ENCODE measurements at places on chromosomes 4 and X. TPM values are rescaled to one million over a fixed set of nuclear protein-coding genes. Genes with fewer than 3 reads are reported as not detected.
A peak's percentile ranks its signal among the peaks of the same experiment; 100 is the strongest.

GRCh38 chrX:15202454-15203177, 67.3 kb downstream of the ASB9 start:
- DNase-seq = no peak
- H3K27me3 ChIP-seq = no peaks in the 10 kb centered on the region
- no peaks in the 10 kb centered on the region for H3K36me3 ChIP-seq

- no peaks in the 10 kb centered on the region for H3K27me3 ChIP-seq
- H3K27ac ChIP-seq = no peak overlapping the region
- H3K4me3 ChIP-seq = no peak overlapping the region
Measured at GRCh38 chrX:53474707-53475106, 40.5 kb upstream of the HSD17B10 start.

GRCh38 chr4:36283912-36284465, 2.6 kb downstream of the DTHD1 start:
- no peaks in the 10 kb centered on the region for H3K27me3 ChIP-seq
- peak overlapping the region; percentile 59 for H3K4me3 ChIP-seq
- no peak for DNase-seq
- peak overlapping the region; percentile 98 for H3K27ac ChIP-seq
- H3K36me3 ChIP-seq = no peaks in the 10 kb centered on the region

GRCh38 chrX:38959736-38960135, 158.5 kb downstream of the MID1IP1 start:
- H3K27me3 ChIP-seq = no peaks in the 10 kb centered on the region
- DNase-seq = no peak
- no peaks in the 10 kb centered on the region for H3K36me3 ChIP-seq
- H3K27ac ChIP-seq = no peak overlapping the region
- no peaks in the 10 kb centered on the region for H3K4me1 ChIP-seq

GRCh38 chr4:24662542-24662941, 78.2 kb upstream of the DHX15 start:
- no peak overlapping the region for H3K27ac ChIP-seq
- no peak overlapping the region for H3K4me3 ChIP-seq
- H3K36me3 ChIP-seq = no peaks in the 10 kb centered on the region
- H3K4me1 ChIP-seq = peaks cover 8% of the 10 kb centered on the region

- no peak for DNase-seq
- no peak overlapping the region for H3K27ac ChIP-seq
- no peaks in the 10 kb centered on the region for H3K4me1 ChIP-seq
- H3K27me3 ChIP-seq = no peaks in the 10 kb centered on the region
Measured at GRCh38 chr4:86014599-86014998, 345.3 kb downstream of the MAPK10 start.

DNA sequence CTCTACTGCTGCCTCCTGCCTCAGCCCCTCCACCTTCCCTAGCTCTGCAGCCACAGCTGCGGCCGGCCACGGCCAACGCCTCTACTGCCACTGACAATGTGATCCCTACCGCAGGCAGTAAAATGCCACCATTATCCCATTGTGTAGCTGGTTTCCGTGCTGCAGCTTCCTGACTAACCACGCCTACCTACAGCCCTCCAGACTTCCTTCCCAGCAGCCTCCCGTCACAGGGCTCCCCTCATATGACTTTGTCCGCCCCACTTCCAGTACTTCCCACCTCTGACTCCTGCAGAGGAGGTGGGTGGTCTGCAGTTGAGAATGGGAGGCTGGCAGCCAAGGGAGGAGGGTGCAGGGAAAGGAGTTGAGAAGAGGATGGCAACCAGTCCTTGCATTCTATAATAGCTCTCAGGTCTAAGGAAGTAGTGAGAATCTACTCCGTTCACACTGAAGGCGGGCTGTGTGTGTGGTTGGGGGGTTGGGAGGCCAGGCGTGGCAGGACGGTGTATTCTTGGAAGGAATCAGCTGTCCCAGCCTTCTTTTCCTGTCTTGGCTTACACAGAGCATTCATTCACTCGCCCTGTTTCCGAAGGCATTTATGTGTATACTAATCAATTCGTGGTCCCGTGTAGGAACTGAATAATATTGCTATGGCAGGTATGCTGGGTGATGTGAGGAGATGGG, 33.1 kb upstream of the USP51 start:
- no peak for DNase-seq
- no peak overlapping the region for H3K4me3 ChIP-seq
- no peak overlapping the region for H3K27ac ChIP-seq
- H3K4me1 ChIP-seq = no peaks in the 10 kb centered on the region

GRCh38 chr4:11402192-11402591, 26.5 kb downstream of the HS3ST1 start:
- H3K27me3 ChIP-seq = no peaks in the 10 kb centered on the region
- H3K27ac ChIP-seq = no peak overlapping the region

GRCh38 chr4:73777612-73778011, 37.2 kb downstream of the CXCL8 start:
- H3K27me3 ChIP-seq = no peaks in the 10 kb centered on the region
- DNase-seq = no peak
- no peaks in the 10 kb centered on the region for H3K36me3 ChIP-seq
- H3K4me3 ChIP-seq = no peak overlapping the region

ZNF141 gene
- total RNA-seq = 20.1 TPM

IL2 gene
- total RNA-seq = not detected

SULT1E1 gene
- not detected for total RNA-seq

ARHGAP36 gene
- not detected for total RNA-seq

All from natural killer cell (primary cell).